ENCODE measurements at places on chromosomes 1 and 21.

DNA sequence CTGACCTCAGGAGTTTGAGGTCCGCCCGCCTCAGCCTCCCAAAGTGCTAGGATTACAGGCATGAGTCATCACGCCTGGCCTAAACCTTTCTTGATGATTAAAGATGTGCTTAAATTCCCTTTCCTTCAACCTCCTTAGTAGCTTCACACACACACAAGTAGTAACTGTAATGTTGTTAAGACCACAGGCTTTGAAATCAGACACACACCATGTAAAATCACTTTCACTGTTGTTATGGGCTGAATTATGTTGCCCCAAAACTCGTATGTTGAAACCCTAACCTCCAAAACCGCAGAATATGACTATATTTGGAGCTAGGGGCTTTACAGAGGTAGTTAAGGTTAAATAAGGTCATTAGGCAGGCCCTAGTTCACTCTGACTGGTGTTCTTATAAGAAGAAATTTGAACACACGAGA is 180.2 kb downstream of the NR5A2 start:
- DNase-seq: no peak

DNA sequence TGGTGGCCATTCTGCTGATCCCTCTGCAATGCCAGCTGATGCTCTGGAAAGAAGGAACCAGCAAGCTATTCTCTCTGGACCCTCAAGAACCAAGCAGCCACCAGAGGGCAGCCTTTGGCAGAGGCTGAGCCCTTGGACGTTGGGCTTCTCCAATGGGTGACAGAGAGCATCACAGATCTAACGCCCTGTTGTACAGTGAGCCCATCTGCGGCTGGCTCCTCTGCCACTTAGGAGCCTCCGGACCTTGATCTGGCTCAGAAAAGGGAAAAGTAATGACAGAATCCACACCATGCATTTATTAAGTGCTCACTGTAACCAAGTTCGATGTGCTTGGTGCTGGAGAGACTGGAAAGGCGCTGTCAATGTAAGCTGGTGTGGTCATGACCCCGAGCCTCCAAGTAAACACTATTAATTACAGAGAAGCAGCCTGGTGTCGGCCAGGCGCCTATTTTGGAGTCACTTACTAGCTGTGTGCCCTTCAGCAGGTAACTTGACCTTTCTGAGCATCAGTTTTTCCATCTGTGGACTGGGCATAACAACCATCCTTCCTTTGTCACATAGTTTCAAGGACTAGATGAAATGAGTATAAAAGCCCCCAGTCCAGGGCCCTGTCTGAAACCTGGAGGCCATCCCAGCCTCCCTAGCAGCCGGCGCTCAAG is 34.9 kb downstream of the ECE1 start:
- peak; percentile 83 for DNase-seq

- DNase-seq: no peak
Observed at GRCh38 chr1:176141449-176141848, 65.6 kb downstream of the COP1 start.

GRCh38 chr21:38825921-38826320 is 20.2 kb downstream of the ETS2 start:
- no peak for DNase-seq

- DNase-seq: peak; percentile 62
Observed at GRCh38 chr1:9715536-9716226, 64.2 kb downstream of the PIK3CD start.

- DNase-seq: no peak
Observed at GRCh38 chr1:166902279-166902678, 26.2 kb upstream of the TADA1 start.

DNA sequence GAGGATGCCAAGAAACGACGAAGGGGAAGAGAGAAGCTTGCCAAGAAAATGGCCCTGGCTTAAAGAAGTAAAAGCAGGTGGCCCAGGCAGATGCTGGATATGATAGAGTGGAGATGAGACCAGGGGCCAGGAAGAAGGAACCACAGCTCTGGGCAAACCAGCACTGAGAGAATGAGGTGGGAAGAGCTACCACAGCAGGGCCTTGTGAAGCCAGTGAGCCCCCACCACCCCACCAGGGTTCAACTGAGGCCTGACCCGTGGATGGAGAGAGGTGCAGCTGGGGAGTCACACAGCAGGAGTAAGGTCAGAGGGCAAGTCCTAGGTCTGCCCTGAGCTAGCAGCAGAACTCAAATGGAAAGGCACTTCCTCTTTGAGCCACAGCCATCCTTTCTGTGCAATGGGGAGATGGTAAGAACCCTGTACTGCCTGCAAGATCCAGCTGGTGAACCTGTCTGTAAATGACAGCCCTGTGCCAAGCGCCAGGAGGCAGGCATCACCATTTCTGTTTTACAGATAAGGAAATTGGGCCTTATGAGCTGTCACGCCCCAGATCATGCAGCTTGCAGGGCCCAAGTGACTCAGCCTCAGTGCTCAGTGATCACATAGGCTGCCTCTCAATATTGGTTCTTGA is 8.5 kb downstream of the SH3BGRL3 start:
- DNase-seq: peak; percentile 73

DNA sequence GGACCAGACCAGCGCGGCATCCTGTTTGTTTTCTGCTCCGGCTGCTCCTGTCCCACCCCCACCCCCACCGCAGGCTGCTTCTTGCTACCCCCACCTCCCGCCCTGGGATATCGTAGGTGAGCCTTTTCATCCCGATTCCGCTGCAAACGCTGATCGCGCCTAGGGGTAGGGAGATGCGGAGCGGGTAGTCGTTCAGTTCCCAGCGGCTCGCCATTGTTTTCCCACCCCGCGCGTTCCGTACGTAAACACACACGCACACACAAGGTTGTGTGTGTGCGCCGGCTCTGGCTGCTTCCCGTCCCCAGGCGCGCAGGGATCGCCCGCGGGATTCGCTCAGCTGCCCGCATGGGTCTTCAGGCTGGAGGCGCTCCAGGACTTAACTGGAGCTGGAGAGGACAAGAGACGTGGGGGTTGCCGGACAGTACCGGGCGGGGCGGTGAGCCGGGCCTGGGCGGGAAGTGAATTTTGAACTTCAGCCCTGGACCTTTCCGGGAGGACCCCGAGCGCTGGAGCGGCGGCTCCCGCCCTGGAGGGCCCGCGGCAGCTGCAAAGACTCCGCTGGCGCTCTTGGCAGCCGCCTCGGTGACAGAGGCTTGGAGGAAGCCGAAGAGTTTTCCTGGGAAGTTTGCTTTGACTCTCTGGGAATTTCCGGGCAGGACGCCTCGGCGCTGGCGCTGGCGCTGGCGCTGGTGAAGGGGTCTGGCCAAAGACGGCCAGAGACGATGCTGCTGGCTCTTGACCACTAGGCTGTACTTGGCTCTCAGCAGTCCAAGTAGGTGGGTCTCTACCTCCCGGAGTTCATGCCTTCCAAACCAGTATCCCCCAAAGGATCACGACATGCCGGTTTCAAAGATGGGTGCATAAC is 1.6 kb downstream of the SOX13 start:
- DNase-seq: no peak

GRCh38 chr1:59502009-59502691 is 205.3 kb downstream of the FGGY start:
- DNase-seq: no peak
